Stimulated activated CD4-positive, alpha-beta T cell treated with anti-CD3 and anti-CD28 coated beads, Interleukin-12 subunit alpha, Interleukin-12 subunit beta, amount 100 ng/mL, for 4 hours (primary cell): ENCODE measurements at places on chromosomes 2 and 18.

GRCh38 chr18:77092104-77093066 lies 40.2 kb downstream of the MBP start:
- no peak for DNase-seq

GRCh38 chr2:119753041-119753929 lies 6.4 kb upstream of the PTPN4 start:
- DNase-seq = no peak

- no peak for DNase-seq
These were observed 36.9 kb downstream of the RPL37A start for GRCh38 chr2:216535454-216535995.

DNA sequence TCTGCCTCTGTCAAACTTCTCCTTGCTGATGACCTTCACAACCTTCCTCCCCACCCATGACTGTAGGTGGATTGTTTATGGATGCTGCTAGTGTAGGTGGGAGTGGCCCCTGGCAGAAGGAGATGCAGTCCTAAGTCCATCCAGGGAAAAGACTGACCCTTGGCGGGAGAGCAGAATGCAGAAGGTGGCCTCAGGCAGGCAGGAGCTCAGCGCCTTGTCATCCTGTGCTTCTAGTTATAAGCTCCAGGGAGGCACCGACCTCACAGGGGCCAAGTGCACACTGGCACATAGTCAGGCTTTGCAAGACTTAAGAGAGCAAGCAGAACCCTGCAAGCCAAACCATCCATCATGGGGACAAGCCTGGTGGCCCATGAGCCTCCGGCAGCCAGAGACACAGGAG lies 74.4 kb downstream of the CAPN13 start:
- DNase-seq = no peak

GRCh38 chr18:36089001-36089400 lies 21.6 kb upstream of the RPRD1A start:
- no peak for DNase-seq

DNA sequence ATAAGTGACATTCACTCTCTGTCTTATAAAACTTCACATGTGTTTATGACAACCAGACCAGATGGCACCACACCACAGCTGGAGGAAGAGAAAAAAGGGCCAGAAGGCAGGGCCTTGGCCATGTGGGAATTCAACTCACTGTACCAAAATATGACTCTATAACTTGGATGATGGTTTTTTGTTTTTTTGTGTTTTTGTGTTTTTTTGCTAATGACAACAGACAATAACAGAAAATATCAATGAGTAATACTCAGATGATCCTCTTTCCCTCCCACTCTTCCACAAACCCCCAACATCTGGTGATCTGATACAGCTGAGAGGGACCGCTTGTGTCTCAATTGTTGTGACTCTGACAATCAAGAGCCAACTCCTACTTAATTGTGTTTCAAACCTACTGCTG lies 12.4 kb downstream of the NMI start:
- no peak for DNase-seq

GRCh38 chr18:22505141-22505591 lies 87.5 kb upstream of the CTAGE1 start:
- no peak for DNase-seq

GRCh38 chr2:10084223-10084865 lies 4.1 kb upstream of the CYS1 start:
- DNase-seq = no peak

- no peak for DNase-seq
These were observed 668.0 kb upstream of the FAM98A start for GRCh38 chr2:34266908-34267697.

DNA sequence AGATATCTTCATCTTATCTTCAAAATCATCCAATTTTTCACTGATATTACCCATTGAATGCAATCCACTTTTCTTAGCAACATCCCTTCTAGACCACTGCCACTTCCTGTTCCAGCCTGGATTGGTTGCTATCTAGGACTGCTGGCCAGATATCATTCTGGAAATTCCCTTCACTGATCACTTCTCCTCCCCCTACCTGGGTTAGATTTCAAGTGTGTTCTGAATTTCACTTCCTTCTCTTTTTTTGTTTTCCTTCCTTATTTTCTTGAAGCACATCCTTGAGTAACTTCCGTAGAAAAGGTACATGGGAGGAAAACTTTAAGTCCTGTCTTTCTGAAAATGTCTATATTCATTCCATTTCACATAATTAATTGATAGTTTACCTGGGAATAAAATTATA lies 82.0 kb upstream of the IL1R2 start:
- no peak for DNase-seq

DNA sequence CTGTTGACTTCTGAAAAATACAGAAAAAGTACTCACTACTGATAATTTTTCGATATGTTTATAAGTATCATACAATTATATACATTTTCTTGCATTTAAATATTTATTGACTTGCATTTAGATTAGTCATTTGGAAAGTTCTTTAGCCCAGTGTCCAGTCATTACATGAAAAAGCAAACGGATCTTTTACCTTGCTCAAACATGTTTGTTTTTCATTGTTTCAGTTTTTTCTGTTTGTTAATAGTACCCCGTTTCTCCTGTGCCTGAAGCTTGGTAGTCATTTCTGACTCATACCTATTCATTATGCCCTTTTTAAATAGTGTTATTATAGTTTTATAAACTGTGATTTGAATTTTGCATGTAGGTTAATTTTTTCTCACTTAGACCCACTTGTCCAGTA lies 28.1 kb downstream of the CEP192 start:
- no peak for DNase-seq

- DNase-seq = no peak
These were observed 136.5 kb upstream of the SERPINE2 start for GRCh38 chr2:224175538-224175937.

DNA sequence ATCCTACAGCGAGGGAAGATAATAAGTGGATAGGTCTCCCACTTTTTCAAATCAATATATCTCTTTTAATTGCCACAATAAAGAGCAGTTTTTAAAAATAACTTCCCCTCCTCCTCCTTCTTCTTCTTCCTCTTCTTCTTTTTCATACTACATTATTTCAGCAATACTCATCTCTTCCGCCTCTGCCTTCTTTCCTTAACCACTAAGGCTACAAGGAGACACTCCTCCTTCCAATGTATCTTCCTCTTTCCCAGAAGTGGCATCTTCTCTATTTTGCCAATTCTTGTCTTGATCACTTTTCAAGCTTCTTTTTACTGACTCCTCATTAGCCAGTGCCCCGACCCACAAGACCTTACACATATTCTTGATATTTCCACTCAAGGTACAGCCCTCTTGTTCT lies 546.6 kb upstream of the CHAC2 start:
- DNase-seq = no peak

GRCh38 chr2:128287780-128288735 lies 30.6 kb downstream of the HS6ST1 start:
- no peak for DNase-seq

DNA sequence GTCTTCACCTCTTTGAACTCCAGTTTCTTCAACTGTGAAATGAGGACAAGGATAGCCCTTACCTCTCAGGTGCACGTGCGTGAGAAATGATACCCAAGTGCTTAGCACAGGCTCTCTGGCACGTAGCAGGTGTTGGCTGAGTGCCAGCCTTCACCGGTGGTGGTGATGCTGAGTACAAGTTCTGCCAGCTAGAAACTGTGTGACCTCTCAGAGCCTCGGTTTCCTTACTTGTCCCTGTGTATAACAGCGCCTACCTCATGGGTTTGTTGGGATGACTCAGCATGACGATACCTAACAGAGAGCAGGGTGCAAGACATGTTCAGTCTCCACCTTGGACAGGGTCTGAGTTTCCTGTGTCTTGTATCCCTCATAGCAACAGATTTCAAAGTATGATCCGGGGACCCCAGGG lies 205.1 kb downstream of the TNS1 start:
- no peak for DNase-seq

DNA sequence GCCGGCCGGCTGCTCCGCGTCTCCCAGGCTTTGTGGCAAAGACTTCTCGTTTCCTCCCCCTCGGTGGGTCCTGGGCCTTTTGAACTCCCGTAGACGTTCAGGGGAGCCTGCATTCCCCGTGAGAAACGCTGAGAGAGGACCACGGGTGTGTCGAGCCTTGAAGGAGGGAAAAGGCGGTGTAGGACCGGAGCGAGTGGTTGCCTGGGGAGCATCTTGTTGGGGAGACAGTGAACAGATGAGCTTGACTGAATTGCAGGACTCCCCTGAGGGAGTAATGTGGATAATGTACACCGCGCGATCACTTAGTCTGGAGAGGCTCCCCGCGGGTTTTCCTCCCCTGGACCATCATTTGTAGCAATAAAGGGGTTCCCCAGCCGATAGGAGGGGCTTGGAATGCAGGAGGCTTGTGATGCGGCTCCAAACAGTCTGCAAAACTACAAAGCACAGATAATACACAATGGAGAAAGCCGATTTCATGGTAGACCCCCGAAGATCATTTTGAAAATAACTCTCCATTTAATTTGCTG lies 769 bp downstream of the ALMS1 start:
- no peak for DNase-seq

GRCh38 chr2:20143263-20143662 lies 81.7 kb downstream of the SDC1 start:
- DNase-seq = no peak

GRCh38 chr2:147133286-147133908 lies 711.4 kb upstream of the ACVR2A start:
- no peak for DNase-seq

DNA sequence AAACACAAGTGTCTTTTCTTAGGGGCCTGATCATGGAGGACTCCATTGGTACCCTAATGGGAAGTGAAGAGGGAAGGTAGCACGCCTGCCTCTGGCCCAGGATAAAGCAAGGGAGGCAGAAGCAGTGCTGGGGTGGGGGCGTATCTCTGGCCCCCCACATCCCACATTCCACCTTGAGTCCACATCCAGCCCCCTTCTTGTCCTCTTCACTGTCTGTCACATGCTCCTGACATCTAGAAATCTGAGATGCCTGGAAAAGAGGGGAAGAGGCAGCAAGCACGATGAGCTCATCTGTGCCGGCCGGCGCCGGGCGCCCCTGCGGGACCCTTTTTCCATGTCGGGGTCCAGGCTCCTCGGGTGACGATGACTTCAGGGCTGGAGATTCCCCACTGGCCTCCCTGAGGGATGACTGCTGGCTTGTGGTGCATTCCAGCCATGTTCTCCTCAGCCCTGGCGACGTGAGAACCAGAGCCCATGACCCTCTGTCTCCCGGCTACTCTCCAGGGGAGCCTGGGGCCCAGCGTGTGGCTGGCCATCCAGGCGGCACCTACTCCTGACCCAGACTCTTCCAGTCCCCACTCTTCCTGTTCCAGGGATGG lies 277.5 kb downstream of the DYSF start:
- DNase-seq = no peak

GRCh38 chr2:54274781-54275242 lies 18.8 kb upstream of the TSPYL6 start:
- DNase-seq = no peak

DNA sequence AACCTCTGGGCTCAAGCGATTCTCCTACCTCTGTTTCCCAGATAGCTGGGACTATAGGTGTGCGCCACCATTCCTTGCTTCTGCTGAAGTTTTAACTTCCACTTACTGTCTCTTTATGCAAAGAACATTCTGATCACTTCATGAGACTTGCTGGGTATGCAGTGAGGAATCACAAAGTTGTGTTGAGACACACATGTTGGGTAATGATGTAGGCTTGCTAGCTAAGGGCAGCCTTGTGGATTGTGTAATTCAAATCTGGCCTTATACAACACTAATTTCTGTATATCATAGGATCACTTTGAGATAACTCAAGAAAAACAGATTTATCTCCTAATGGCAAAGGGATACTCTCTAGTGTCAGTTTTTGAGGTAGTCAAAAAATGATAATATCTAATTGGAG lies 24.2 kb downstream of the XRCC5 start:
- DNase-seq = no peak

DNA sequence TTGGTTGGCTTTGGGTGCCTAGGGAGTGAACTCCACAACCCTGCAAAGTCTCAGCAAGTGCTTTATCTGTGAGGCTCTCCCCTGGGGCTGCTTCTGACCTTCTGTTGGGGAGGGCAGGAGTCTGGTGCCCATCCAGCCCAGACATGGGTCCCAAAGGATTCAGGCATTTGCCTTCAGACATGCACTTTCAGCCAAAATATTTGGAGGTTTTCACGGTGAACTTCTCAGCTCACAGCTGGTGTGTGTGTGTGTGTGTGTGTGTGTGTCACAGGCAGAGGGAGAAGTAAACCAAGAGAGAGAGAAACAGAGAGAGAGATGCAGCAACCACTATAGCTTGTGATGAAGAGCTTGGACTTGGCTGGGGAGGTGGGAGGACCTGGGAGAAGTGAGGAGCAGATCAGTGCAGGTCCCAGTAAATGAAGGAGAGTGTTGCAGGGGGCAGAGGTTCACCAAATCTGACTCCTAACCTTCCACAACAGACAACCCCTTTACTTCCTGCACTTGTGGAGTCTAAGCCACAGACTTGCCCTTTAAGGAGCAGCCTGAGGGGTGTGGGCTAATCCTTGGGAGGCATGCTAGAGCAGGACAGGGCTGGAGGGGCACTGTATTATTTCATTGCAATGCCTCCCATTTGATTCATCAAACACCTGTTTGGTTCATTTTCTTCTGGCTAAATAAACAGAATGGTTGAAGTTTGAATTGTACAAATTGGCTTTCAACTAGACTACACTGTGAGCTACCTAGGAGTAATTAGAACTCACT lies 14.1 kb downstream of the SLC9A4 start:
- no peak for DNase-seq

- DNase-seq = no peak
These were observed 992.7 kb downstream of the BCL11A start for GRCh38 chr2:59560769-59561168.

DNA sequence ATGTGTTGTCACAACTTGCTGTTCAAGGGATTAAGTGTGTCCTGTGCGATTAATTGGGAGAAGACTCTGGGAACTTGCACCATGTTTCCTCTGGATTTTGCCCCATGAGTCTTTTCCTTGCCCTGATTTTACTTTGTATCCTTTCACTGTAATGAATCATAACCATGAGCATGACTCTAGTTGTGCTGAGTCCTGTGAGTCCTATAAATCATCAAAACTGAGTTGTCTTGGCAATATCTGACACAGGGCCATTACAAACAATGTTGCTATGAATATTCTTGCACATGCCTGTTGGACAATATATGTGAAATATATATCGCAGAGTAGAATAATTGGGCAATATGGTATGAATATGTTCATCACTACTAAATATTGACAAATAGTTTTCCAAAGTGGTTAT lies 56.5 kb upstream of the COL5A2 start:
- DNase-seq = no peak

DNA sequence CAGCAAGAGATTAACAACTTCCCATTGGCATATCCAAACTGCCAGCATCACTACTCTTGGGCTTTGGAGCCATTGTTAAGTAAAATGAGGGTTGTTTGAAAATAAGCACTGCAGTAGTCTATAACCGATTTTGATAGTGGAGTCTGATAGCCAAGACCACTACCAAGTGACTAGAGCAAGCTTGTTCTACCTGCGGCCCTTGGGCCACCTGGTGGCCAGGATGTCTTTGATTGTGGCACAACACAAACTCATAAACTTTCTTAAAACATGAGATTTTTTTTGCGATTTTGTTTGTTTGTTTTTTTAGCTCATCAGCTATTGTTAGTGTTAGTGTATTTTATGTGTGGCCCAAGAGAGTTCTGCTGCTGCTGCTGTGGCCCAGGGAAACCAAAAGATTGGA lies 11.0 kb downstream of the UBE2E3 start:
- no peak for DNase-seq
